A375 (cell line): ENCODE measurements at places on chromosomes 7 and 10. TPM values are rescaled to one million over a fixed set of nuclear protein-coding genes. Genes with fewer than 3 reads are reported as not detected.

Gene ITIH5
- total RNA-seq: 0.68 and 2.0 TPM in 2 replicates

Gene PLEKHS1
- 0.04 and 0.42 TPM in 2 replicates for total RNA-seq

Gene ENTPD1
- 0.08 TPM in 1 of 2 replicates, not detected in the other for total RNA-seq

Gene SORCS1
- total RNA-seq: 6.6 and 9.8 TPM in 2 replicates

Gene VGF
- total RNA-seq: 338 and 362 TPM in 2 replicates

Gene SEMA3D
- 3.9 and 4.7 TPM in 2 replicates for total RNA-seq

Gene CLRN3
- total RNA-seq: not detected in 2 replicates

Gene WIPF3
- 0.08 TPM in 1 of 2 replicates, not detected in the other for total RNA-seq

Gene FGL2
- not detected in 2 replicates for total RNA-seq

Gene TFR2
- total RNA-seq: 0.04 TPM in 1 of 2 replicates, not detected in the other

Gene HOXA6
- total RNA-seq: 5.7 TPM in 2 replicates

Gene FOXK1
- 21.0 and 24.0 TPM in 2 replicates for total RNA-seq

Gene DYNC1I1
- total RNA-seq: 0.94 and 3.7 TPM in 2 replicates

Gene ANKRD7
- total RNA-seq: not detected in 2 replicates

Gene TDRD1
- total RNA-seq: not detected in 2 replicates

Gene ANKRD61
- 0.19 TPM in 1 of 2 replicates, not detected in the other for total RNA-seq

Gene MAP3K8
- total RNA-seq: 0.23 and 0.27 TPM in 2 replicates

Gene SLC39A12
- total RNA-seq: not detected in 2 replicates

Gene TRIM74
- 0.15 TPM in 1 of 2 replicates, not detected in the other for total RNA-seq

Gene TAF3
- total RNA-seq: 2.2 and 2.7 TPM in 2 replicates

Gene C10orf62
- 0.15 and 0.56 TPM in 2 replicates for total RNA-seq

Gene PLPP4
- 3.2 and 7.1 TPM in 2 replicates for total RNA-seq

Gene STN1
- total RNA-seq: 41.6 and 52.5 TPM in 2 replicates

Gene HYAL4
- 0.05 and 0.23 TPM in 2 replicates for total RNA-seq

Gene AMZ1
- 0.04 and 0.50 TPM in 2 replicates for total RNA-seq

Gene ODAD2
- total RNA-seq: 1.3 and 1.8 TPM in 2 replicates

Gene DNAAF5
- 39.5 and 45.6 TPM in 2 replicates for total RNA-seq

Gene NT5C2
- total RNA-seq: 26.5 and 27.9 TPM in 2 replicates

Gene CTAGE15
- not detected in 2 replicates for total RNA-seq

Gene ITPRID1
- not detected in 2 replicates for total RNA-seq

Gene RPEL1
- total RNA-seq: not detected in 2 replicates

Gene PDZD7
- 6.6 and 7.0 TPM in 2 replicates for total RNA-seq

Gene RET
- total RNA-seq: not detected in 2 replicates

Gene KLF14
- 0.45 and 0.74 TPM in 2 replicates for total RNA-seq

Gene FAM131B
- 1.4 and 2.4 TPM in 2 replicates for total RNA-seq

Gene AKR1B15
- not detected in 2 replicates for total RNA-seq

Gene OR13A1
- not detected in 2 replicates for total RNA-seq

Gene ABCB4
- total RNA-seq: 3.1 and 4.3 TPM in 2 replicates

Gene CALHM1
- total RNA-seq: not detected in 2 replicates

Gene RTKN2
- 1.5 and 1.9 TPM in 2 replicates for total RNA-seq

Gene THSD7A
- total RNA-seq: 0.38 and 0.82 TPM in 2 replicates

Gene TMEM273
- total RNA-seq: not detected in 2 replicates

Gene CCDC6
- total RNA-seq: 10.3 and 10.5 TPM in 2 replicates

Gene SPDYE3
- total RNA-seq: not detected in 2 replicates

Gene FFAR4
- total RNA-seq: 0.08 TPM in 1 of 2 replicates, not detected in the other

Gene LOXL4
- 393 and 394 TPM in 2 replicates for total RNA-seq

Gene GNAT3
- not detected in 2 replicates for total RNA-seq

Gene DGKI
- total RNA-seq: under 0.01 and 0.24 TPM in 2 replicates

Gene FEZF1
- 0.04 and 0.08 TPM in 2 replicates for total RNA-seq

Gene LFNG
- total RNA-seq: 2.8 and 4.9 TPM in 2 replicates

Gene AUTS2
- 1.8 and 2.5 TPM in 2 replicates for total RNA-seq

Gene GNG11
- 13.0 and 23.2 TPM in 2 replicates for total RNA-seq

Gene LRCH4
- 10.8 and 12.8 TPM in 2 replicates for total RNA-seq

Gene PRLHR
- not detected in 2 replicates for total RNA-seq

Gene CYP2C19
- not detected in 2 replicates for total RNA-seq

Gene RGS10
- total RNA-seq: 14.1 and 20.5 TPM in 2 replicates

Gene ANKIB1
- 22.7 and 24.0 TPM in 2 replicates for total RNA-seq
